ENCODE measurements at places on chromosomes 2 and 18.

DNA sequence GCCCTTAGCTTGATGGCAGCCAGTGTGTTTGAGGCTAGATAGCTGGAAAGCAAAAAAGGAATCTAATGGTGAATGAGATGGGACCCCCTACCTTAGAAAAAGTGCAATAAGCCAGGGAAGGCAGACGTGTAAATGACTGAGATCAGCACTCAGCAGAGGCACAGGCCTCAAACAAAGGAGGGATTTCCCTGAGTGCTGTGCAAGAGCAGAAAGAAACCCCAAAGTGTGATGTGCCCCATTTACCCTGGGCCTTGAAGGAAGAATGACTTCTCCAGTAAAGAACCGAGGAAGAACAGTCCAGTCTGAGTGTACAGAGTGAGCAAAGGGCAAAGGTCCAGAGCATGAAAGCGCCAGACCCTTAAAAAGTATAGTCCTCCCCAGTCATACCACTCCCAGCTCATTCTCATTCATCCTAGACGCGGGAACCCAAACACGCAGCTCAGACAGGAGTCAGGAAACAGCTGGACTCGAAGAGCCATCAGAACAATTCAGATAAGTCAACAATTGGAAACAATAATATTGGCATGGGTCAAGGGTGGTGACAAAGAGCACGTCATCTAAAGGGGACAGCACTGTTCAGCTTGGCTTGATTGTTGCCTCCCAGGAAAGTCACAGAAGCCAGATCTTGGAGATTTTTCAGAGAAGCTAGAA, 121.7 kb downstream of the INO80D start:
- no peak for DNase-seq

DNA sequence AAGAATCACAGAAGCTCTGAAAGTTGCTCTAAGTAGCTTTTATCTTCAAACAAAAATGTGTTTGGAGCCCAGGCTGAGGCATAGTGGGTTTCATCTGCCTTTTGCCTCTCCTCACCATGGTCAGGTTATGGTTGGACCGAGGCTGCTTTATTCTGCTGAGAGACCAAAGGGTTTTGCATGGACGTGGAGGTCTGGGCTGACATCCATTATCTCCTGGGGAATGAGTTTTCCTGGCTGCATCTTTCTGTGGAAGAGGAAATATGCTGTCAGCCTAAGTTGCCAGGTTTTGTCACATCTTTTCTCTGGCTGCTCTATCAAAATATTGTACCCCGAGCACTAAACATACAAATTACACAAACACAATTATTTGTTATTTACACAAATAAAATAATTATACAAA, 223.2 kb downstream of the LDLRAD4 start:
- no peak for DNase-seq

DNA sequence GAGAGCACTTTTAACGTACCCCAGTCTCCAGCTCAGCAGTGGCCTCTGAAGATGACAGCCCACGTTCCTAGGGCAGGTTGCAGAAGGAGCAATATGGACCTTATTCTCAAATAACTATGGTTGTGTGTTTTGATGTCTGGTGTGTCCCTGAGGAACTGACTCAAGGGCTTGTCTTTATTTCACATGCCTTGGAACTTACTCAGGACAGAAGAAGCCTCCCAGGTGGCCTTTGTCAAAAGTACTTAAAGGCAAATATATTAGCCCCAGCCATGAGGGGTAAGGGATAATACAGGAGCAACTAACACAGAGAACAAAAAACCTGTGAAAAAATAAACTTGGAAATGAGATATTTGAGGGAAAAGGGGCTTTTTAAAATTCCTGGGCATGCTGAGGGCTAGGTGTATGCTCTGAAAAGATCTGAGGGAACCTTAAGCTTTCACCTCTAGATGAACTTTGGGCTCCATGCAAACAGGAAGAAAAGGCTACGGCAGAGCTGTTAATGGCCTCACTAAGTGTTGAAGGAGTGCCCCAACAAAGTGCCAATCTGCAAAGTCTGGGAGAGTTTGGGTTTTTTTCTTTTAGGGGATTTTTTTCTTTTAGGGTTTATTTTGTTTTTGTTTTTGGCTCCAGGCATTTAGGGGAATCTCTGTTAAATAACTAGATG, 40.3 kb downstream of the SRBD1 start:
- DNase-seq = no peak

DNA sequence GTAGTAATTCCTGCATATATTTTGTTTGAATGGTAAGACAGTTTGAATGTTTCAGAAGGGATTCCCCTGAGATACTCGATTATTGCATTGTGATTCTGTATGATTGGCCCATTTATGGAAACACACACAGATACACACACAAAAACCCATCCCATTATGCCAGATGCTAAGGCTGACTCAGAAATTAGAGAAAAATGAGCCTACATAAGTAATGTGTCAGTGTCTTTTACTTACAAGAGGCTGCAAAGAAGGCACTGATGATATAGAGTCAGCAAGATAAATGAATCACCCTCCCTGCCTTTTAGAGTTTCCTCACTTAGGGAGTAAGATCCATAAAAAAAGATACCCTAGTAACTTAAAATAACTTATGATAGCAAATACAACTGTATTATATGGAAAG, 1481.1 kb upstream of the ACVR2A start:
- DNase-seq = no peak

- no peak for DNase-seq
Measured at GRCh38 chr2:57448816-57449215, 597.8 kb upstream of the VRK2 start.

DNA sequence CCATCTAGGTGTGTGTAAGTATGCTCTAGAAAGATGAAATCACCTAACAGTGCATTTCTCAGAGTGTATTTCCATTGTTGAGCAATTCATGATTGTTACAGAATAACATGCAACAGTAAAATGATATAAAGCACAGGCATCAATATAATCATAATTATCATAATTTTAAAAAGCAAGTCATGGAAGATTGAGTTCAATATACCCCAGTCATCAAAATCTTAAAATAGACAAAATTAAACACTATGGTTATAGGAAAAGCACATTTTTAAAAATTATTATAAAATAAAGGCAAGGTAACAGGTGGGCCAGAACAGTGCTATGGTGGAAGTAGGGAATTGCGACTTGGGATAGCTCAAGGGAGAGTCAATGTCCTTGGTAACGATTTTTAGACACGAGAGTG, 555.4 kb upstream of the VRK2 start:
- DNase-seq = no peak

Measured in NCI-H774 (cell line).